Stimulated activated memory B cell treated with anti-CD40 and anti-IgM and Interleukin-4, amounts not matched to agents 10 μg/mL and 1 μg/mL and 100 μg/mL, for 72 hours (primary cell): ENCODE measurements at places on chromosomes 4 and X.
A peak's percentile ranks its signal among the peaks of the same experiment; 100 is the strongest.

DNA sequence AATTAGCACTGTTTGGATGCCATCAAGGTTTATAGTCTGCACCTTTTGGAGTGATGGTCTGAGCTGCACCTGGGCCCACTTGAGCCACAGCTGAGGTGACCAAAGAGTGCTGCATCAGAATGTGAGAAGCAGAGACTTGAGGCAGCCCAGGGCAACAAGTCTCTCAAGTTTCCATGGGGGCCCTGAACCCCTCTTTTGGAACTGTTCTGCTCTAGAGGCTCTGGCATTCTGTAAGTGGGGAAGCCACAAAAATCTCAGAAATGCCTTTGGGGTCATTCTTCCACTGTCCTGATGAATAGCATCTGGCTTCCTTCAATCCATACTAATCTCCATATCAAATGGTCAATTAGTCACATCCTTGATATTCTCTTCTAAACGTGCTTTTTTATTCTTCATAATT, 298.4 kb upstream of the MAOA start:
- no peaks in the 10 kb centered on the region for H3K4me1 ChIP-seq
- no peaks in the 10 kb centered on the region for H3K27me3 ChIP-seq
- no peak for ATAC-seq
- no peak overlapping the region for H3K4me3 ChIP-seq
- H3K27ac ChIP-seq, result no peak overlapping the region

- no peak overlapping the region for H3K4me3 ChIP-seq
- peaks cover 4% of the 10 kb centered on the region for H3K4me1 ChIP-seq
Measured at GRCh38 chr4:123484291-123484926, 87.8 kb downstream of the SPRY1 start.

DNA sequence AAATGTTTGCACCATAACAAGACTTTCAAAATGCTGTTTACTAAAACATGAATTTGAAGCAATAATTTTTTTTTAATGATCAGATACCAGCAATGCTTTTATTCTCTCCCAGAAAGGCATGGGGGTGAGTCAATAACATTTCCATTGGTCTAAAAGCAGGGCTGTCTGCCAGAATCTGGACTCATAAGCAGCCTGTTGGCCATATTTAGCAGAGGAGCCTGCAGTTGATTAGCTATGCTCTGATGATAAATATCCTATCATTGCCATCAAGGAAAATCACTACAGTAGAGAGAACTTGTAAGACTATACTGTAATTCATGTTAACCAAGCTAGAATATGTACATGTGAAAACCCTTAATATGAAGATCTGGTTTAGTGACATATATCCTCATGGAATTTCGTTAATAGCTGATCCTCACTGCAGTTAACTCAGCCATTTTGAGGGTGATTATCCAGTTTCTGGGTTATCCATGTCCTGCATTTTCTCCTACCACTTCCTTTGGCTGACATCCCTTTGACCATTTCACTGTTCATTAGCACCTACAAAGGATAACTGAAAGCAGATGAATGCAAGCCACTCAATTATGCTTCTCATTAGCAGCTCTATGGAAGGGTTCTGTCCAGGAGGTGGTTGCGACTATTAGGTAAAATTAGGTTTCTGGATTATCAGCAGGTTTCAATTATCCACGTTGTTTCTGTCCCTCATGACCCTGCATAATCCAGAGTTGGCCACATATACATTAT, 72.9 kb upstream of the DIAPH2 start:
- H3K4me3 ChIP-seq, result no peak overlapping the region
- H3K36me3 ChIP-seq, result no peaks in the 10 kb centered on the region
- ATAC-seq, result no peak
- no peak overlapping the region for H3K27ac ChIP-seq
- no peaks in the 10 kb centered on the region for H3K27me3 ChIP-seq

GRCh38 chr4:116539744-116540143, 545.6 kb downstream of the TRAM1L1 start:
- ATAC-seq, result no peak
- no peaks in the 10 kb centered on the region for H3K4me1 ChIP-seq
- no peaks in the 10 kb centered on the region for H3K36me3 ChIP-seq
- no peak overlapping the region for H3K27ac ChIP-seq
- H3K27me3 ChIP-seq, result no peaks in the 10 kb centered on the region

- no peaks in the 10 kb centered on the region for H3K4me1 ChIP-seq
- ATAC-seq, result no peak
- no peak overlapping the region for H3K4me3 ChIP-seq
- H3K27ac ChIP-seq, result no peak overlapping the region
- no peaks in the 10 kb centered on the region for H3K36me3 ChIP-seq
Measured at GRCh38 chr4:89733946-89734345, 103.0 kb downstream of the SNCA start.

GRCh38 chr4:27789773-27790172, 929.1 kb downstream of the STIM2 start:
- no peaks in the 10 kb centered on the region for H3K36me3 ChIP-seq
- no peak for ATAC-seq
- no peak overlapping the region for H3K4me3 ChIP-seq
- no peaks in the 10 kb centered on the region for H3K27me3 ChIP-seq

DNA sequence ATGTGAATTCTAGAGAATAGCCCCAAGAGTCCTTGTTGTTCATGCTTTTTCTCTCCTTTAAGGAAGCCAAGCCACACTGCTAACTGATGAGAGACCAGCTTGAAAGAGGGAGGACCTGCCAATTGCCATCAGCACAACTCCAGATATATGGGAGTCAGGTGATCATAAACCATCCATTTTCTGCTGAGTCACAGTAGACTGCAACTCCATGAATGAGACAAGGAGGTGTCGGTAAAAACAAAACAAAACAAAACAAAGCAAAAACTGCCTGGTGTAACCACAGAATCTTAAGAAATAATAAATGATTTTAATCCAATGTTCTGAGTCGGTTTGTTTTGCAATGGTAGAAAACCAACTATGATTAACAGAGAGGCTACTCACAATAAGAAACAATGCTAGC, 837.3 kb downstream of the PCDH7 start:
- no peak overlapping the region for H3K27ac ChIP-seq
- H3K4me1 ChIP-seq, result no peaks in the 10 kb centered on the region
- ATAC-seq, result no peak
- no peaks in the 10 kb centered on the region for H3K27me3 ChIP-seq
- H3K36me3 ChIP-seq, result no peaks in the 10 kb centered on the region

DNA sequence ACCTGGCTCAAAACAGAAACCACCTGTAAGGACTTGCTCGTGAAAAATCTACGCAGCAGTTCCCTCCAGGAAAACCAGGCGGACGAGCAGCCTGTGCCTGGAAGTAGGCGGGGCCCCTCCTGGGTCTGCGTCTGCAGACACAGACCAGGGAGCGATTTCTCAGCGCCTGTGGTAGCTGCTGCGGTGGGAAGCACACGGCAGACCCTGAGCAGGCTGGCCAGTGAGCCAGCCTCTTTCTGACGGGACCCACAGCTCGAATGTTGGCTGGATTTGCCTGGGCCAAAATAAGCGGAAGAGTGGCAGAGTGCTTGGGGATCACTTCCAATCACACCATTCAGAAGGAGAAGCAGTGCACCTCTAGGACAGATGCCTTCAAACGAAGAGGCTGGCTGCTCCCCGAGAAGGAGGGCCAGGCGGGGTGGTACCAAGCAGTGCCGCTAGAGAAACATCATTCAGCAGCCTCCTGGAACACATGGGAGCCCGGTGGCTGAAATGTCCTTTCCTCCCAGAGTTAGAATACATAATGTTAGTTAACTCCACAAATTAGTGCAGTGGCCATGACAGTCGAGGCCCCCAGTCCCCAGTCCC, 85.9 kb downstream of the GATB start:
- no peak for ATAC-seq
- no peak overlapping the region for H3K27ac ChIP-seq
- no peak overlapping the region for H3K4me3 ChIP-seq
- H3K27me3 ChIP-seq, result no peaks in the 10 kb centered on the region

GRCh38 chr4:87209182-87209581, 11.2 kb downstream of the KLHL8 start:
- H3K27ac ChIP-seq, result peak overlapping the region; percentile 77
- peaks cover 14% of the 10 kb centered on the region for H3K4me1 ChIP-seq
- H3K36me3 ChIP-seq, result peaks cover 11% of the 10 kb centered on the region
- no peak for ATAC-seq

DNA sequence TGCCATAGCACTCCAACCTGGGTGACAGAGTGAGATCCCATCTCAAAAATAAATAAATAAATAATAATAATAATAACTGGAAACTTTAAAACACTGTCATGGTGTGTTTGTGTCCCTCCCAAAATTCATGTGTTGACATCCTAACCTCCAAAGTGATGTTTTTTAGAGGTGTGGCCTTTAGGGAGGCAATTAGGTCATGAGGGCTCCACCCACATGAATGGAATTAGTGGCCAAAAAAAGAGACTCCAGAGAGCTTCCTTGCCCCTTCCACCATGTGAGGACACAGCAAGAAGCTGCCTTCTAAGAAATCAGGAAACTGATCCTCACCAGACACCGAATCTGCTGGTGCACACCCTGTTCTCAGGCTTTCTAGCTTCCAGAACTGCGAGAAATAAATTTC, 23.8 kb upstream of the RAPGEF2 start:
- no peak overlapping the region for H3K4me3 ChIP-seq
- ATAC-seq, result no peak
- peaks cover 12% of the 10 kb centered on the region for H3K4me1 ChIP-seq
- H3K27ac ChIP-seq, result no peak overlapping the region

GRCh38 chrX:9285342-9285771, 179.5 kb upstream of the TBL1X start:
- H3K27ac ChIP-seq, result peak overlapping the region; percentile 27
- no peaks in the 10 kb centered on the region for H3K27me3 ChIP-seq
- peak; percentile 83 for ATAC-seq
- no peaks in the 10 kb centered on the region for H3K36me3 ChIP-seq

- H3K27me3 ChIP-seq, result no peaks in the 10 kb centered on the region
- H3K4me3 ChIP-seq, result no peak overlapping the region
- ATAC-seq, result no peak
- H3K36me3 ChIP-seq, result peaks cover 2% of the 10 kb centered on the region
- no peaks in the 10 kb centered on the region for H3K4me1 ChIP-seq
Measured at GRCh38 chrX:30865015-30865414, 24.0 kb downstream of the TAB3 start.

DNA sequence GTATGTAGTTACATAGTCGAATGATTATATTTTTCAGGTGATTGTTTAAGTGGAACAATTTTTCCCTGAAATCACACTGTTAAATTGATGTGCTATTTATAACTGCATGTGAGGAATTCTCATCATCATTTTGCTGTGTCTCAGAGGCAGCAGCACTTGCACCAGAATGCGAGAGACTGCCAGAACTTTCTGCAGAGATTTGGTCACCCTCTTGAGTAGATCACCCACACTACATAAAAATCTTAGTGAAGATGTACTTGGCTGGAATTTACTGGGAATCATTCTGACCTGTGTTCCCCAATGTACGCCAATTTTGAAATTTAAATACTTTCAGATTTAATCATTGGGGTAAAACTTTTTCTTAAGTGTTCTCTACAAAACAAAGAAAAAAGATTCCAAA, 5.4 kb downstream of the UGT2B4 start:
- no peak for ATAC-seq
- no peak overlapping the region for H3K4me3 ChIP-seq
- H3K4me1 ChIP-seq, result no peaks in the 10 kb centered on the region
- H3K36me3 ChIP-seq, result no peaks in the 10 kb centered on the region

DNA sequence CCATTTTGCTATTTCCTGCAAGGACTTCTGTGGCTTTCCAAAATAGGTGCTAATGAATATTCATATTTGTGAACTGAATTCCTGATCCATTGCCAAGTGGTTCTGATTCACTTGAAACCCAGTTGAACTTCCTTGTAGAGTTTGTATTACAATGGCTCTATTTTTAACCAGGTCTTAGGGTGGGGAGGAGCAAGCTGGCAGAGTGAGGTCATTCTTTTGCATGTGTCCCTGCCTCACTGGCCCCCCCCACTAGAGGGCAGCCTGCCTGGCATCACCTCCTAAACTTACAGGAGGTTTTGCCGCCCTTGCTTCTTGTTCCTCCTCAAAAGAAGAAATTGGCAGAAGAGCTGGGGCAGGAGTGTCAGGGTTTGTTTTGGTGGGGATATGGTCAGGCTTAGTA, 10.5 kb downstream of the PTTG2 start:
- no peaks in the 10 kb centered on the region for H3K27me3 ChIP-seq
- H3K4me1 ChIP-seq, result peaks cover 29% of the 10 kb centered on the region
- H3K27ac ChIP-seq, result peak overlapping the region; percentile 70
- H3K36me3 ChIP-seq, result peaks cover 10% of the 10 kb centered on the region

DNA sequence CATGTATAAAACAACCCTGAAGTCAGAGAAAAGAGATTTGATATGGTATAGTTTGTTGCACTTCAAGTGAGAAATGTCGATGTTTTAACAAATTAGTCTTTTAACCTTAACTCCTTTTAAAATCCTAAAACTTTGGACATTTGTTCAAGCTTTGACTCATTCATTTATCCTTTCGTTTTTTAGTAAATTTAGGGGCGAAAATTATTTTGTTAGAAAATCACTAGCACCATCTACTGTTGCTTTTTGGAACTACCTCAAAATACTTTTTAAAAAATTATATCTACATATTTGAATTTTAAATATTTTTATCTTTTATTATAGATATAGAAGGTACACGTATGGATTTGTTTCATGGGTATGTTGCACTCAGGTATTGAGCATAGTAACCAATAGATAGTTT, 165.1 kb upstream of the POF1B start:
- H3K36me3 ChIP-seq, result no peaks in the 10 kb centered on the region
- no peak overlapping the region for H3K4me3 ChIP-seq
- no peak overlapping the region for H3K27ac ChIP-seq
- no peaks in the 10 kb centered on the region for H3K27me3 ChIP-seq
- no peak for ATAC-seq

DNA sequence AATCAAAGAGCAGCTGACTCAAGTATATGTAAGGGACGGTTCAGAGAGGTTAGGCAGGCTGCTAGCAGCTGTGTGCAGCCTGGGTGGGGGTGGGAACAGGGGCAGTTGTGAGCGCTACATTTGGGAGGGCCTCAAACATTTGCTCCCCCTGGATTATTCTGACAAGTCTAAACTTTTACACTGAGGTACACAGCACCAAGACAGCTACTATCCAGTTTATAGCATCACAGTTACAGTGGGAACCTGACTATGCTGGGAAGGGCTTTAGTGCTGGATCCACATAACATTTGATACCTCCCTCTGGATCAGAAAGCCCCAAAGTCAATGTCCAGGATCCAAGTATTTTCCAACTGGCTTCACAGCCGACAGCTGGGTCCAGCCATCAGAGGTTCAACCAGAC, 55.8 kb upstream of the GIMD1 start:
- H3K36me3 ChIP-seq, result no peaks in the 10 kb centered on the region
- no peak overlapping the region for H3K27ac ChIP-seq
- peak; percentile 13 for ATAC-seq
- no peak overlapping the region for H3K4me3 ChIP-seq
- no peaks in the 10 kb centered on the region for H3K4me1 ChIP-seq

- peaks cover 11% of the 10 kb centered on the region for H3K4me1 ChIP-seq
- no peaks in the 10 kb centered on the region for H3K36me3 ChIP-seq
- no peaks in the 10 kb centered on the region for H3K27me3 ChIP-seq
- H3K4me3 ChIP-seq, result peak overlapping the region; percentile 25
Measured at GRCh38 chr4:152014280-152014679, 253.5 kb upstream of the GATB start.

- no peak overlapping the region for H3K4me3 ChIP-seq
- H3K4me1 ChIP-seq, result no peaks in the 10 kb centered on the region
- no peaks in the 10 kb centered on the region for H3K27me3 ChIP-seq
- H3K27ac ChIP-seq, result no peak overlapping the region
Measured at GRCh38 chrX:41421071-41421729, 25.9 kb upstream of the NYX start.

- ATAC-seq, result peak; percentile 90
- peak overlapping the region; percentile 2 for H3K4me3 ChIP-seq
- H3K36me3 ChIP-seq, result peaks cover 7% of the 10 kb centered on the region
Measured at GRCh38 chr4:176090115-176090514, 24.5 kb downstream of the WDR17 start.

- no peaks in the 10 kb centered on the region for H3K27me3 ChIP-seq
- ATAC-seq, result no peak
- no peaks in the 10 kb centered on the region for H3K4me1 ChIP-seq
- H3K4me3 ChIP-seq, result no peak overlapping the region
- no peaks in the 10 kb centered on the region for H3K36me3 ChIP-seq
- H3K27ac ChIP-seq, result no peak overlapping the region
Measured at GRCh38 chr4:8641931-8642650, 49.5 kb downstream of the CPZ start.
